ENCODE measurements at places on chromosomes 3 and 15. TPM values are rescaled to one million over a fixed set of nuclear protein-coding genes. Genes with fewer than 3 reads are reported as not detected.

GRCh38 chr3:67437789-67438188 is 216.6 kb downstream of the SUCLG2 start:
- no peak overlapping the region for H3K27ac ChIP-seq
- no peaks in the 10 kb centered on the region for H3K4me1 ChIP-seq
- H3K36me3 ChIP-seq: no peaks in the 10 kb centered on the region
- H3K4me3 ChIP-seq: no peak overlapping the region
- no peak for DNase-seq

DNA sequence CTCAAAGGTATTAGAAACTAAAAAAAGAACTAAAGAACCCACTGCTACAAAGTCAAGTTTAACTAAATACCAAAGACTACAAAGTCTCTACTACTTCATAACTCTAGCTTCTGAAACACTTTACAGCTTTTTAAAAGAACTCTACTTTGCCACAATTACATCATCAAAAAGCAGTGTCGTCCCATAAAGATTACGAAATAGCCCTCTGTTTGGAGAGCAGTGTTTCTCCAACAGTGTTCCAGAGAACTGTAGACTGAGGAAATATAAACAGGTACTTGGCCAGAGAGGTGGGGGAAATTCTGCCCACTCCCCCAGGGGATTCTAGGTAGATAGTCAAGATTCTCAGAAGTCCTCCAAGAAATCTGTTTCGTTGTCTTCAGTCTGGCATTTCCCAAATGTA is 225.6 kb downstream of the PDZRN3 start:
- no peak overlapping the region for H3K4me3 ChIP-seq
- H3K27me3 ChIP-seq: no peaks in the 10 kb centered on the region
- H3K4me1 ChIP-seq: peaks cover 10% of the 10 kb centered on the region
- no peak for DNase-seq

- H3K27ac ChIP-seq: no peak overlapping the region
- no peak for DNase-seq
- no peaks in the 10 kb centered on the region for H3K27me3 ChIP-seq
- H3K4me3 ChIP-seq: no peak overlapping the region
- no peaks in the 10 kb centered on the region for H3K4me1 ChIP-seq
These were observed 16.9 kb downstream of the CCR4 start for GRCh38 chr3:32968166-32968919.

DNA sequence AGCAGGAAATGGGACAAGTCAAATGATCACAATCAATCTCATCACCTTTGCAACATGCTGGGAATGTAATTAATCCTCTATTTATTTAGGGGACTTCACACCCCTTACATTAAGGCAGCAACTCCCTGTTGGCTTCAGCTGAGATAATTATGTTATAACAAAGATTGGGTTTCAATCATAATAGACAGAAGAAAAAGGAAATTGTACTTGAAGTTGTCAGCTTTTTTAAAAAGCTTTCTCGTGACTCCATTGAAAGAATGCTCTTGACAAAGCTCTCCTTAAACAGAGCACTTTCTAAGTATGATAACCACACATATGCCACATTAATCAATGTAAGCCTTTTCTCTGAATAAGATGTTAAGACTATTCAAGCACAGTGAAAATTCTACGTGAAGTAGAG is 65.7 kb downstream of the SHQ1 start:
- DNase-seq: no peak
- H3K36me3 ChIP-seq: peaks cover 7% of the 10 kb centered on the region
- no peak overlapping the region for H3K4me3 ChIP-seq
- H3K4me1 ChIP-seq: no peaks in the 10 kb centered on the region

- H3K4me1 ChIP-seq: no peaks in the 10 kb centered on the region
- no peak for DNase-seq
- H3K27ac ChIP-seq: no peak overlapping the region
These were observed 51.9 kb upstream of the GAP43 start for GRCh38 chr3:115571413-115571812.

GRCh38 chr3:138653567-138653966 is 45.0 kb downstream of the FAIM start:
- no peak overlapping the region for H3K4me3 ChIP-seq
- H3K36me3 ChIP-seq: peaks cover 73% of the 10 kb centered on the region
- no peaks in the 10 kb centered on the region for H3K4me1 ChIP-seq

DNA sequence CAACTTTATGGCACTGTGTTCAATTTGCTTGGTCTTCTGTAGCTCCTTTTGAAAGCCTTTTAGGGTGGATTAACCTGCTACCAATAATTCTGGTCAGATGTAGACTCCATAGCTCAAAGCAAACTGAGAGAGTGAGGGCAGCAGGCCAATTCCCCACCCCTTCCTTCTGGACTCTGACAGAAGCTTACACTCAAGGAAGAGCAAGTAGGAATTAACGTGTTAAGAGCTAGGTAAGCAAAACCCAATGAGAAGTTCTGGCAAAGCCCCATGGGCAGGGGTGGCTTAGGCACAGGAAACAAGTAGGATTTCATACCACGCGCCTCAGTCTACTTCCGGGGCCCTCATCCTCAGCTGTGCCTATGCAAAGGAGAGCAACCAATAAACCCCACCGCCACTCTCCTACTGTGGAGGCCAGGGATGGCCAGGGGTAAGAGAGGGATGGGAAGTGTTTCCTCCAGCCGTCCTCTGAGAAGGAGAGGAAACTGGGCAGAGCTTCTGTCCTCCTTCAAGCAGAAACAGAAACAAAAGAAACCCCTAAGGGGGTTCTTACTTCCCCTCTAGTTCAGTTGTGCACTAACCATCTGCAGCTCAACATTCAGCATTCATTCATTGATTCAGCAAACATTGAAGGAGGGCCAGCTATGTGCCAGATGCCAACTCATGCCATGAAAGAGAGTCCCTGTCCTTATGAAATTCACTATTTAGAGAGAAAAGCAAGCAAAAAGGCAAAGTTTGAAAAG is 12.6 kb downstream of the CCR5 start:
- H3K4me1 ChIP-seq: peaks cover 29% of the 10 kb centered on the region
- H3K36me3 ChIP-seq: no peaks in the 10 kb centered on the region
- H3K27me3 ChIP-seq: no peaks in the 10 kb centered on the region
- DNase-seq: no peak
- no peak overlapping the region for H3K27ac ChIP-seq
- H3K4me3 ChIP-seq: no peak overlapping the region

- no peak overlapping the region for H3K27ac ChIP-seq
- no peak for DNase-seq
- no peaks in the 10 kb centered on the region for H3K36me3 ChIP-seq
- H3K4me1 ChIP-seq: no peaks in the 10 kb centered on the region
- no peaks in the 10 kb centered on the region for H3K27me3 ChIP-seq
- no peak overlapping the region for H3K4me3 ChIP-seq
These were observed 6.3 kb upstream of the ADAMTS9 start for GRCh38 chr3:64694114-64694513.

GRCh38 chr3:74631351-74632140 is 17.1 kb upstream of the CNTN3 start:
- no peak overlapping the region for H3K27ac ChIP-seq
- no peaks in the 10 kb centered on the region for H3K27me3 ChIP-seq
- no peaks in the 10 kb centered on the region for H3K4me1 ChIP-seq
- H3K36me3 ChIP-seq: no peaks in the 10 kb centered on the region
- DNase-seq: no peak

DNA sequence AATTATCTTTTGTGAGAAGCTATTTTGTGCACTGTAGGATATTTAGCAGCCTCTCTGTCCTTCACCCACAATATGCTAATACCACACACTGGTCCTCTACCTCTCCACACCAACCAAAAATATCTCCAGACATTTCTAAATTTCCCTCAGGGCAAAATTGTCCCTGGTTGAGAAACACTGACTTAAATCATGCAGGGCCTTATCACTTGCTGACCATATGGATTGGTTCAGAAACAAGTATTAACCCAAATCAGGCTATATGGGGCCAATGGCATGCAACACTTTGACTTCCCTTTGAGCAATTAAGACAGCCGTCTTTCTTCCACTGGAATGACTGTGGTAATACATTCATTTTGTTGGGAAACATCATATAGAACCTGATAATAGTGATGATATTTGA is 251.1 kb downstream of the CNTN3 start:
- no peak overlapping the region for H3K4me3 ChIP-seq
- DNase-seq: no peak
- no peaks in the 10 kb centered on the region for H3K4me1 ChIP-seq
- H3K36me3 ChIP-seq: no peaks in the 10 kb centered on the region
- H3K27me3 ChIP-seq: no peaks in the 10 kb centered on the region

DNA sequence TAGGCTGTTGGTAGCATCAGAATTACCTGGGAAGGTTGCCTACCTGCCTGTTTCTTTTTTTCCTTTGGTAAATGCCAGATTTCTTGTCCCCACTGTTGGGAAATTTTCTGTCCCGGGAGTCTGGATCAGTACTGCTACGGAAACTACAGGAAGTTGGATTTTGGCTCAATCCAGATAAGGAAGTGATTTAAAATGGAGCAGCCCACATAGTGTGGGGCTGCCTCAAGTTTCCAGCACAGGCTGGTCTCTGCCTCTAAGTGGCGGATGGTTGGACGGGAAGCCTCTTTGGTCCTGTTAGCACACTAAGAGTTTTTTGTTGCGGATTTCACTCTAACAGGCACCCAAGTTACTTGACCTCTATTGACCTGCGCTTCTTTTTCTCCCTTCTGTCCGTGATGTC is 54.7 kb downstream of the EEFSEC start:
- DNase-seq: no peak
- no peak overlapping the region for H3K27ac ChIP-seq
- H3K4me1 ChIP-seq: peaks cover 3% of the 10 kb centered on the region
- no peaks in the 10 kb centered on the region for H3K27me3 ChIP-seq
- no peak overlapping the region for H3K4me3 ChIP-seq

SERINC4 gene
- total RNA-seq: 0.62 TPM

POC1A gene
- 4.8 TPM for total RNA-seq

RBM6 gene
- total RNA-seq: 222 TPM

POPDC2 gene
- 3.3 TPM for total RNA-seq

IRAK2 gene
- total RNA-seq: 13.6 TPM

GHSR gene
- not detected for total RNA-seq

FYCO1 gene
- 64.5 TPM for total RNA-seq

TGM5 gene
- total RNA-seq: 62.9 TPM
